ENCODE measurements at places on chromosomes 2 and 18.

DNA sequence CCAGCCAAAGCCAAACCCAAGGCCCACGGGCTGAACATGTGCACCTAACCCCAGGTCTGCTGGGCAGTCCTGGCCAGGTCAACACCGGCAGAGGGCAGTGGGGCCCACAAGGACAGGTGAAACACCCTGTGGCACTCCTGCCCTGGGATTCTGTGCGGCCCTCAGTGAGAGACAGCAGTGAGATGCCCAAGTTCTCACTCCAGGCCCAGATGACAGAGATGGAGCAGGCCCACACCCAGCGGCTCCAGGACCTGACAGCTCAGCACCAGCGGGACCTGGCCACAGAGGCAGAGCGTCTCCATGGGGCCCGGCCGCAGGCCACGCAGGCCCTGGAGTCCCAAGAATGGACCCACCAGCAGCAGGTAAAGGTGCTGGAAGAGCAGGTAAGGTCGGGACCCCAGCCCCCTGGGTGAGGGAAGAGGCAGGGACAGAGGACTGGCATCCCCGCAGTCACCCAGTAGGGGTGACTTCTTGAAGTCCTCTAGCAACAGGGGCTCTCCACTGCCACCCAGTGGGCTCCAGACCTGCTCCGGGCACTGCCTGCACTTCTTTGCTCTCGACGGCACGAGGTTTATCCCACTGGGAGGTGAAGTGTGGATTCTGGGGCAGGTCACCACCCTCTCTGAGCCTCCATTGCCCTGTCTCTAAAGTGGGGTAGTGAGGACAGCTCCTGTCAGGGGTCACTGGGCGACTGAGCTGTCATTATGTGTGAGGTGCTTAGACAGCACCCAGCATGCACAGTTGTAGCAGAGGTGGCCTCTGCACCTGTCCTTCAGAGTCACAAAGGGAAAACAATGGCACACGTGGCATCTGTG, 8.8 kb upstream of the SNED1 start:
- DNase-seq, result peak; percentile 35

GRCh38 chr2:157359628-157360027, 34.0 kb upstream of the ERMN start:
- DNase-seq, result no peak

DNA sequence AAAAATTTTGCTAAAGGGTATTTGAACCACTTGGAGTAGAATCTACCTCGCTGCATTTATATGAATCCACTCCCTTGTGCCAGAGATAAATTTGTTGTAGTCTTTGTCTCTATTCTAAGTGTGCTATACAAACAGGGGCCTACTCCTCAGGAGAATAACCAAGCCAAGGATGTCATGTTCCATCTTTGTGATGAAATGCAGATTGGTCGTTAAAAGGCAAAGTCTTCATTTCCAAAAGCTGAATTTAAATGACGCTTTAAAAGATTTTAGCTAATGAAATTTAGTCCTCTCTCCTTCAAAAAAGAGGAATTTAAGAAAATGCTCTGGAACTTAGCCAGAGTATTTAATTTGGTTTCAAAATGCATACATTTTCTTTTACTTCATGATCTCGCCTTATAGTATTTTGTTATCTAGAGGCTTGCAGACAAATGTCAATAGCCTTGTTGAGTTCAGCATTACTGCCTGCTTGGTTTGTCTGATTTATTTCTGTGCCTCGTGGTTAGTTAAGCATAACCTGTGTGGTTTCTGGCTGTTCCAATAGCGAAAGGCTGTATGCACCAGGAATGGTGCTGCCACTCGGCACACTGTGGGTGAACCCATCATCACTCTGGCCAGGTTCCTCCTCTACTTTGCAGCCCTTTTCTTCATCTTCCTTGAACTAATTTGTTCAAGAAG, 417.6 kb downstream of the ZNF521 start:
- no peak for DNase-seq

GRCh38 chr2:159506764-159507440, 109.4 kb downstream of the BAZ2B start:
- no peak for DNase-seq

DNA sequence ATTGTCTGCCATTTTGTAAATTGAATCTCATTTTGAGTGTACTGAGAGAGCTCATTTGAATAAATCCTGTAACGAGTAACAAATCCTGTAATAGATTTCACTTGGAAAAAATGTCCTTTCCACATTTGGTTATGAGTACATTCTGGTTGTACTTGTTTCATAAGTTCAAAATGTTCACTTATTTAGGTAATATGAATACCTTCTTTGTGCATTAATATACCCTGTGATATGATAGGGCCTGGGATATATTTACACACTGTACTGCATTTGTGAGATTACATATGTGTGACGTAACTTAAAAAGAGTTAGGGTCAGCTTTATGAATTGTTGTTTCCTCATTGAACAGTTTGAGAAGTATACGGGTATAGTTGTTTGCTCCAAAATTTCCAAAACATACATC, 16.1 kb downstream of the AGFG1 start:
- no peak for DNase-seq

GRCh38 chr18:13503836-13504235, 222.5 kb downstream of the FAM210A start:
- DNase-seq, result no peak

DNA sequence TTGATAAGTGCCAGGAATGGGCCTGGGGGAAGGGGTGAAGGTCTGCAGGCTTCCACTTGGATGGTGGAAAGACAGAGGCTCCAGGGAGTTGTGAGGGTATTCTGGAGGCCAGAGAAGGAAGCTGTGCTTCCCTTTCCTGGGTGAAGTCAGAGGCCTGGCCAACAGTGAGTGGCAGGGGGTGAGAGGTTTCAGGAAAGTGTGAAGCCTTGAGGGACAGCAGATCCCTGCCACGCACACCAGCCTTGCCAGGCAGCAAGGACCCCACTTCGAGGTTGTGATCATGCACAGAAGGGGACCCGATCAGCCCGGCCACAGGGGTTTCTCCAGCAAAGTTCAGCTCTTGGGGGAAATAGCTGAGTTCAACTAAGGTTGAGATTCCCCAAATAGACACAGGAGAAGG, 66.5 kb downstream of the SMAD7 start:
- no peak for DNase-seq

All from activated CD4-positive, alpha-beta T cell treated with anti-CD3 and anti-CD28 coated beads for 36 hours (primary cell).